Central memory CD8-positive, alpha-beta T cell (primary cell): ENCODE measurements at places on chromosomes 4 and X.

GRCh38 chr4:102871772-102872171 lies 3.0 kb downstream of the CISD2 start:
- no peak for DNase-seq

- no peak for DNase-seq
Measured at GRCh38 chrX:2315434-2315833, 185.3 kb downstream of the DHRSX start.

DNA sequence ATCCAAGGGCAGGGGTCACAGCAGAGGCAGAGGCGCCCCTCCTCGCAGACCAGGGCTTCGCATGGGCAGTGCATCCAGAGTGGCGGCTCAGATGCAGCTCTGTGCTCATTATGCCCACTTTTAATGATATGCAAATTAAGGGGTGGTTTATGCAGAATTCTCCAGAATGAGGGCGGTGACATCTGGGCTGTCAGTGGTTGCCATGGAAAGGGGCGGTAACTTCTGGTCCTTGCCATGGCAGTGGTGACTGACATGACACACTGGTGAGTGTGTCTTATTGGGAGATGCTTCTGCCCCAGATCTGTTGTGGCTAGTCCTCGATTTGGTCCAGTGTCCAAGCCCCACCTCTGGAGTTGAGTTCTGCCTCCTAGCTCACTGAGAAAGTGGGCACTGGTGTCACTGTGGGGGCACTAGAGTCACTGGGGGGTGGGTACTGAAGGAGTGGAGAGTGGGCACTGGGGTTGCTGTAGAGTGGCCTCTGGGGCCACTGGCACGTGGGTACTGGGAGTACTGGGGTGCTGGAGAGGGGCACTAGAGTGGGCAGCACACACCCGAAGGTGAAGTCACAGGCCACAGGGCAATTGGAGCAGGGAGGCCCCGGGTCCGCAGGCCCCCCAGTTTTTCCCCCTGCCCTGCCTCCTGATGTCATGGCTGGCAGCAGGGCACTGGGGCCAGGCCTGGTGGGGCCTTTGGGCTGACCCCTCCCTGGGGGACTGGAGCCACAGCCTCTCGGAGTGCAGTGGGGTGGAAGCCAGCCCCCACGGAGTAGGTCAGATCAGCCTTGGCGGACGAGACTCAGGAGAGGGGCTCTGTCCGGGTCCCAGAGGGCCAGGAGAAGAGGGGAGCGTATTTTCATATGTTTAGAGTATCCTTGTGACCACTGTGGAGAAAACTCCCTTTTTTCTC lies 98.6 kb upstream of the NKX1-1 start:
- no peak for DNase-seq

DNA sequence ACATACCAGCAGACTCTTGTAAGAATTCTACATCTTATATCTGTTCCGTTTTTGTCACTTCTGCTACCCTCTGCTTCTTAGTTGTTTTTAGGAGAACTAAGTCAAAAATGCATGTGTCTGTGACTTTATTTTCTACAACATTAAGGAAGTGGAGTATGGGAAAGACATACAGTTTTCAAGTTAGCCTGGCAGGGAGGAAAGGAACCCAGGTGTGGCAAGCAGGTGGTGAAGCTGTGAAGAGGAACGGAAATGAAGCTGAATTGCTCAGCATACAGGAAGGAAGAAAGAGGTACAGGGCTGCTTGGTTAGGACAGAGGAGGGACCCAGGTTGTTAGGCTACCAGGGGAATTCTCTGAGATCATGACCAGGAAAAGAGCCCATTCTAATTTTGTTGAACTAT lies 9.4 kb downstream of the GPRIN3 start:
- peak; percentile 46 for DNase-seq

DNA sequence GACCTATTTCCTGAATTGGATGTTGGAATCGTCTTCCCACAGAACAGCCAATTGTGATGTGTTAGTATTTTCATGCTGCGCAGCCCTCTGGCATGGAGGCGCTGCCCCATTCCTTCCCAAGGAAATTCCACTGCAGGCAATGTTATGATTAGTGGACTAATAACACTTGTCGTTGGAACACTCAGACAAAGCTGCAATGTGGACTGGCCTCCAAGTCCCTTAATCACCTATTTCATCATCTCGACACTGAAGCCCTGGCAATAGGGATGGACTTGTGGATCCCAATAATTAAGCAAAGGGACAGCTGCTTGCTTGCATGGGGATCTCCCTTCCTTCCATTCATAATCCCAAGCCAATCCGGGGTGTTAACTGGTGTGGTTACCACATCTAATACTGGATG lies 78.8 kb upstream of the PLAC1 start:
- no peak for DNase-seq

DNA sequence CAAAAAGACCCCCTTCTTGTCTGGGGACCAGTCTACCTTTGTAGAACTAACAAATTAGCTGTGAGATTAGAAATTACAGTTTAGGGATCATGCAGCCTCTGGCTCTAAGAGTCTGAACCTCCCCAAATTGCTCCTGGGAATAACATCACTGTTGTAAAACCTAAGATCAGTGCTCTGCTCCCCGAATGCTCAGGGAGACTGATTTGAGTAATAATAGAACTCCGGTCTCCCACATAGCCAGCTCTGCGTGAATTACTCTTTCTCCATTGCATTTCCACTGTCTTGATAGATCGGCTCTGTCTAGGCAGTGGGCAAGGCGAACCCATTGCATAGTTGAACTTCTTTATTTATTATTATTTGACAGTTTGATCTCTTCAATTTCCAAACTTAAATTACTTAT lies 160.8 kb upstream of the VCX3A start:
- DNase-seq, result no peak

DNA sequence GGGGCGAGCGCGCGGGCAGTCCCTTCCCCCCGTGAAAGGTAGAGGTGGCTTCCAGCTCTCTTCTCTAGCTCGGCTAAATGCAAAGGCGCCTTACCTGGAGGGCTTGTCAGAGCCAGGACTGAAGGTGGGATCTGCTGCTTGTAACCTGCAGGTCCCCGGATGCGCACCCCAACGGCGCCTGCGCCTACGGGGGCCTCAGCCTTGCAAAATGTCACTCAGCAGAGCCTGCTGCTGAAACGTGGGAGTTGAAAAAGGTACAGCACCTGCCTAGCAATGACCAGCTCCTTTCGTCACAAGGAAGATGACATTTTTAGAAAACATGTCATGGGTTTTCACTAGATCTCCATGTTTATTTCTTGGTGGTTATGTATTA lies 583 bp downstream of the ABHD18 start:
- peak; percentile 61 for DNase-seq

GRCh38 chr4:118032691-118033090 lies 1.6 kb upstream of the NDST3 start:
- no peak for DNase-seq

DNA sequence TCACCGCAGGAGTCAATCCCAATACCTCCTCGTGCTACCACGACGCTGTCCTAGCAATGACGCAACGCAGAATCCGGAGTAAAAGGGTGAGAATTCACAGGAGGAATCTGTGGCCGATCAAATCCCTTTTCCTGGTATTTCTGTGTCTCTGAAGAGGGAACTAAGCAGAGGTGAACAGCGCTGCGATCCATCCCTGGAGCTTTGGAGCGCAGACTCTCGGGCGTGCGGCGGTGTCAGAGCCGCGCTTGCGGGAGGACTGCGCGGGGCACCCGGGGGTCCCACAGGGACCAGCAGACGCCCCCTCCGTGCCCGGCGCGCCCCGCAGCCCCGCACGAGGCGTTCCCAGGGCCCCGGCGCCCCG lies 17.2 kb upstream of the ZNF718 start:
- DNase-seq, result no peak

- DNase-seq, result no peak
Measured at GRCh38 chr4:185755451-185755850, 56.5 kb downstream of the SORBS2 start.

DNA sequence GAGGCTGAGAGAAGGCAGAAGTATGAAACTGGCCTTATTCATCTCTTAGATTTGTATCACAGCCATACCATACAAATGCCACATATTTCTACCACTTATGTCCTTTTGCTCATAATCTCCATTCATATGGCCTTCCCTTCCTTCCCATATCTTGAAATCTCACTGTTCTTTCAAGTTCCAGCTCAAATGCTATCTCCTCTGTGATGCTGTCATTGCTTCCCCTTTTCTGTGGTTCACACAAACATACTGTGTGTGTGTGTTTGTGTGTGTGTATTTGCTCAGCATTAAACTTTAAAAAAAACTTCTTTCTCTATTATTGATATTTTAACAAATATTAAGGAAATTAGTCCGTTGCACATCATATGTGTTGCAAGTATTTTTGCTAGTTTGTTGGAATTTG lies 26.7 kb downstream of the PHKA1 start:
- no peak for DNase-seq

DNA sequence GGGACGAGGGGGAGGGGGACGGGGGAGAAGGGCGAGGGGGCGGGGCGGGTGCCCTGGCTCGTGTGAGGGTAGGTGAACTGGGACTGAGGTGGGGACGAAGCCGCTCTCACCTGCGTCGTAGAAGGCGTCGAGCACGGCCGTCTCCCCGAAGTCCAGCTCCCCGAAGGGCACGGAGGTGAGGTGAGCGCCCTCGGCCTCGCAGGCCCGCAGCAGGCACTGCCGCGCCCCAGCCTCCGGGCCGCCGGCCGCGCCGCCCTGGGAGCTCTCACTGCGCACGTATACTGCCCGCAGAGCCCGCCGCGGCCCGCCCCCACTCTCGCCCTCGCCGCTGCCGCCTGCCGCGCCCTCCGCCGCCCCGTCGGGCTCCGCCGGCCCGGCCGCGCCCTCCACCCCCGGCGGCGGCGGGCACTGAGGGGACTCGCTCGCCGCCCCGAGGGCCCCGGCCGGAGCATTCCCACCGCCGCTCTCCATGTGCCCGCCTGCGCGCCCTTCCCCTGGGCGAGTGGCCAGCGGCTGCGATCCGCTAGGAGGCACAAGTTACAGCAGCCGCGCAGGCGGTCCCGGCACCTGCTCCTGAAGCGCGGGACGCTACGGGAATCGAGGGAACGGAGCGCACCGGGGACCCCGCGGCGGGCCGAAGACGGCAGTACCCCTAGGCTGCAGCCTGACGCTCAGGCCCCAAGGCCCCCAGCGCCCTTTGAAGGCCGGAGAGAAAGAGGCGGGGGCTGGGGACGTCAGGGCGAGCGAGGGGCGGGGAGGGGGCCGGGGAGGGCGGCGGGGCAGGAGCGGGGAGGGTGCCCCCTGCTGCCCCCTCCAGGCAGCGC lies at the start of gene MAP3K15:
Gene MAP3K15, minus strand, starts transcription at position 718 of the 824 bp plus-strand sequence. Its CDS starts 247 bp downstream, at position 471.
- no peak for DNase-seq

DNA sequence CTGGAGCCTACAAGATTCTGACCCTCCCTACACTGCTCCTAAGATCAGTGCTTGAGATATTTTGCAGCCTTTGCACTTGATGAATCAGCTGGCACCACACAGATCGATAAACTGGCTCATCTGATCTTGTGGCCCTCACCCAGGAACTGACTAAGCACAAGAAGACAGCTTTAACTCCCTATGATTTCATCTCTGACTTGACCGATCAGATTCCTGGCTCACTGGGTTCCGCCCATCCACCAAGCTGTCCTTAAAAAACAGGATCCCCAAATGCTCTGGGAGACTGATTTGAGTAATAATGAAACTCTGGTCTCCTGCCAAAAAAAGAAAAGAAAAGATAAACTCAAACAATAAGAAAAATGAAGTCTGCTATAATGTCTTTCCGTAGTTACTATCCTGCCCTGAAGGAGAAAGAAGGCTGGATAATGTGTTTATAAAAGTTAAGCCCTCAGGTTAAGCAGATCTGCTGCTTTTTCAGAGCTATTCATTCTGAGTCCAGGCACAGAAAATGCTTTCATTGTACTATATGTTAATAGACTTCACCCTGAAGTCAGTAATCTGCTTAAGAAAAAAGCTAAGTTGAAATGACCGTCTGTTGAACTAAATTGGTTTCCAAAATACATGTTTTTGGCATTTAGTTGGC lies 795.2 kb downstream of the TRIML1 start:
- no peak for DNase-seq

DNA sequence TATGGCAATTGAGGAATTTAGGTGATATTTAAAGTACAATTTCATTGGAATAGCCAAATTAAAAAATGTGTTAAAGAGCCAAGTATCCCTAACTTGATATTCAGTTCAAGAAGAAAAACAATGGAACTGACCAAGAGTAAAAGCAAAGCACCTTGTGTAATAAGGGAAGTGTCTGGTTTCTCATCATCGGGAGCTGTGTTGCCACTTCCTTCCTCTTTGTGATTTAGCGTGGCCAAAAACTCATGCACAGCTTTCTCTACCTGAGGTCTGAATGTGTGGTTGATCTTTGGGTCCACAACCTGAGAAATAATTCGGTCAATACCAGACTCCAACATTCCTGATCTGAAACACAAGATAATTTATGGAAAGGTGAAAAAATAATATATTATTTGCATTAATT lies 12.4 kb downstream of the BOD1L1 start:
- no peak for DNase-seq

DNA sequence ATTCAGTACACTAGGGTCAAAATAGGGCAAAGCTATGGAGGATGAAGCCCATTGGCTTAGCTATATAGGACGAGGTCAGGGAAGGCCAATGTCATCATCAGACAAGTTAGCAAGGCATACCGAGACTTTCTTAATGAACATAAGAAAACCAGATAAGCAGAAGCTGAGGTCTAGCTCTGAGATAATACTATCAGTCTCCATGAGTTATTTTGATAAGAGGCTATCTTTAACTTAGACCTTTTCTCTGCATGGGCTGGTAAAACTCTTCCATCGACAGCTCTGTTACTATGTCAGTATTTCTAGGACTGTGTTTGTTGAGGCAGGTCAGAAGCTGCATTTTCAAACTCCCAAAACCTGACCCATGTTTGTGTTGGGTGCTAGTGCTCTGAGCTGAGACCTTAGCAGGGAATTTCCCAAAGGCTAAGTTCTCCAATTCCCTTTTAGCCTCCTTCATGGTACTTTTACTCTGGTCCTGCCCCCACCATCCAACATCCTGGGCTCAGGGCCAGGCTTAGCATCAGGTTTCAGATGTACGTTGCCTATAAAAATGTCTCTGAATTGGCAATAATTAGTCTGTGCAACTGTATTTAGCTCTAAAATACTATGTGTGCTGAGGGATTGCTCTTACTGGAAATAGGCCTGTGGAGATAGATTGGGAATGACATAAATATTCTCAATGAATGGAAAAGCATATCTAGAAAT lies 29.3 kb upstream of the LRAT start:
- no peak for DNase-seq

DNA sequence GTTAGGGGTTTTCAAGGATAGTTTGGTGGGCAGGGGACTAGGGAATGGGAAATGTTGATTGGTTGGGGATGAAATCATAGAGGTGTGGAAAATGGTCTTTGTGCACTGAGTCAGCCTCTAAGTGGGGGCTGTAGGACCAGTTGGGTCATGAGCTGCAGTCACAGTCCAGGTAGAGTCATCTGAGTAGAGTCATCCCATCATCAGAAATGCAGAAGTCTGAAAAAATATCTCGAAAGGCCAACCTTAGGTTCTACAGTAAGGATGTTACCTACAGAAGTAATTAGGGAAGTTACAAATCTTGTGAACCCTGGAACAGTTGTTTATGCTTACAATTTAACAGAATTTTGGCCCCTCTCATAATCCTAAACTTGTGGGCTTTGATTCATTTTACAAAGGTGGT lies 63.4 kb upstream of the AP1S2 start:
- no peak for DNase-seq

- no peak for DNase-seq
Measured at GRCh38 chrX:108250654-108251579, 159.3 kb downstream of the ATG4A start.
